ENCODE measurements at places on chromosomes 3 and 15.

DNA sequence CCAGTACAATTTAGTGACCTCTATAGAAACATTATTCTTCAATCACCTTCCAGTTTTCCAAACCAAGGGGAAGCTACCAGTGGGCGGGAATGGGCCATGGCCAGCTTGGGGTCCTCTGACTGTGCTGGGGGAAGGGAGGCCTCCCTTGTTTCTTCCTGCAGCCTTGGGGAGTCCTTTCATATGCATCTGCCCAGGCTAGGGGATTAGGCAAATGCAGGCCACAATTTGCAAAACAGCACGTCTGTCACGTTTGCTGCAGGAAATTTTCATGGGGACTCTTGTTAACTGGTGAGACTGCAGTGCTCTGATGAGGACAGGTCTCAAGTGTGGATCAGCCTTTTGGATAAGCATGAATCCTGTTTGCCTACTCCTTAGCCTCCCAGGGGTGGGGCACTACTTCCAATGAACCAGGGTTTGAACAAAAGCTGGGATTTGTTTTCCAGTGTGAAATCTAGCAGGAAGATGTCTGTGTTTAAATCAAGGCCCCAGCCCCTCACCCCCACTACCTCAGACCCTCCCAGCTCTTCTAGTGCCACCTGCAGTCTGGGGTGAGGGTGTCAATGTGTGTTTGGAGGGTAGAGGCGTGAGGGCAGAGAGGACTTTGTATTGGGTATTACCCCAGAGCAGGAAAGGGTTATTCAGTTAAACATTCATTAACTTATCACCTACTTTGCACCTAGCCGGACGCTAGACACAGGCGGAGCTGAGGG is 219.9 kb downstream of the OPA1 start:
- no peak for DNase-seq

GRCh38 chr3:123054931-123055330 is 11.9 kb upstream of the PDIA5 start:
- DNase-seq = no peak

DNA sequence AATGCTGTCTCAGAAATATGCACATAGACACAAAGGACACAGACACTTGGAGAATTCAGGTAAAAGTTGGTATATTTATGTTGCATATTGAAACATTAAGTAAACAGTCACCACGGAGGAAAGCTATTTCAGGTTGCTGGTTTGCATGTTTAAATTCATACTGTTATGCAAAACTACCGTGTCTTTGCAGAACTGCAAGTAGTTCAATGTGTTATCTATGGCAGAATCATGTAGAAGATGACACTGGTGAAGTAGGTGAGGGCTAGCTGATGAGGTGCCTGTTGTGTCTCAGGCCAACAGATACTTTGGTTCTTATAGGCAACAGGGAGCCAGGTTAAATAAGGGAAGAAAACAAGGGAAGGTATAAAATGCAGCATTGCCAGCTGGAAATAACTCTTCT is 511.3 kb downstream of the DIPK2A start:
- DNase-seq = no peak

GRCh38 chr3:5227812-5228211 is 40.3 kb downstream of the EDEM1 start:
- no peak for DNase-seq

DNA sequence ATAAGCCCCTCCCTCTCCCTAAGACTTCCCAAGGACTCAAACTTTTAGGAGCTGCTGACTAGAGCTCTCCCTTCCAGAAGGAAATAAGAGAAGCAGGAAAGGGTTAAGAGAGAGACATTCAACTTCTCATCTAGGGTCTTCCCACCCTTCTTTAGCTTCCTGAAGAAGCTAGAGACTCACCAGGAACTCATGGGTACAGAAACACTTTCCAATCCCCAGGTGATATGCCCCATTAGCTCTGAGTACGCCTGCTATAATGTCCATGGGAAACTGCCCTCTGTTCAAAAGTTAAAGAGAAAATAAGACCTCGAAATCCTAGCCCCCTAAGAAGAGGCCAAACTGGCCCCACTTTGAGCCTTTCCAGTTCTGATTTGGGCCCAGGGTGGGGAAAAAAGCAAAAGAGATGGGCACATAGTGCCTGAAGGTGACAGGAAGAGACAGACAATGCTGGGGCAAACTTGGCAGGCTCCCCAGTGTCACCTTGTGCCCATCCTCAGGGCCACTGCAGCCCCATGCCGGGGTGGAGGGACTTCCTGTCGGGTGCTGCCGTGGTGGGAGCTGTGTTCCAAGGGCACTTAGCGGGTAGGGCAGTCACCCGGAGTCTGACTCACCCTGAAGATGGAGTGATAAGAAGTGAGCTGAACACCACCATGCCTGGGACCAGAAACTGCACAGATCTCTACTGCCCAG is 29.5 kb downstream of the CCDC12 start:
- no peak for DNase-seq

DNA sequence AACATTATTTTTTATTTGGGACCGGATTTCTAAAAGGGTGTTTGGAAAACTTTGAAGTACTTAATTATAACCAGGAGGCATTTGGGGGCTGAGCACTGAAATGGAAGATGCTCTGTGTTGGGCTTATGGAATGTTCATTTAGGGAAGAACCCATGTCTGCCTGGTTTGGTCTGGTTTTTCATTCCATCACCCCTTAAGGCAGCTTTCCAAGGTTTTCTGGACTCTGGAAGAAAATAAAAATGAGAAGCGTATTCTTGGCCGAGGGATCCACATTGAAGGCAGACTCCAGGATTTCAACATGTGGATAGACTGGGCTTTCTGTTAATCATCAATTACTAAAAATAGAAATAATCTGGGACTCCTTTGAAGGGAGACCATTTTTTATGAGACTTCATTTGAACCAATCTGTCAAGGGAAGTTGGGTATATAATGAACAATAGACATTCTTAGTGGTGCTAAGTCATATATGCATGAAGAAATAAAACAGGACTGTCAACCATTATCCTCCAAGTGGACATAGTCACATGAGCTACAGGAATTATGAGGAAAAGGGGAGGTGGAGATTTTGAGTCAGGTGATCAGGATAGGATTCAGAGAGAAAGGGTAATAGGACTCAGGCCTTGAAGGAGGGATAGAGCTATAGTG is 270.5 kb upstream of the ADAMTS9 start:
- no peak for DNase-seq

GRCh38 chr3:120077731-120078130 is 16.5 kb downstream of the GSK3B start:
- DNase-seq = no peak

DNA sequence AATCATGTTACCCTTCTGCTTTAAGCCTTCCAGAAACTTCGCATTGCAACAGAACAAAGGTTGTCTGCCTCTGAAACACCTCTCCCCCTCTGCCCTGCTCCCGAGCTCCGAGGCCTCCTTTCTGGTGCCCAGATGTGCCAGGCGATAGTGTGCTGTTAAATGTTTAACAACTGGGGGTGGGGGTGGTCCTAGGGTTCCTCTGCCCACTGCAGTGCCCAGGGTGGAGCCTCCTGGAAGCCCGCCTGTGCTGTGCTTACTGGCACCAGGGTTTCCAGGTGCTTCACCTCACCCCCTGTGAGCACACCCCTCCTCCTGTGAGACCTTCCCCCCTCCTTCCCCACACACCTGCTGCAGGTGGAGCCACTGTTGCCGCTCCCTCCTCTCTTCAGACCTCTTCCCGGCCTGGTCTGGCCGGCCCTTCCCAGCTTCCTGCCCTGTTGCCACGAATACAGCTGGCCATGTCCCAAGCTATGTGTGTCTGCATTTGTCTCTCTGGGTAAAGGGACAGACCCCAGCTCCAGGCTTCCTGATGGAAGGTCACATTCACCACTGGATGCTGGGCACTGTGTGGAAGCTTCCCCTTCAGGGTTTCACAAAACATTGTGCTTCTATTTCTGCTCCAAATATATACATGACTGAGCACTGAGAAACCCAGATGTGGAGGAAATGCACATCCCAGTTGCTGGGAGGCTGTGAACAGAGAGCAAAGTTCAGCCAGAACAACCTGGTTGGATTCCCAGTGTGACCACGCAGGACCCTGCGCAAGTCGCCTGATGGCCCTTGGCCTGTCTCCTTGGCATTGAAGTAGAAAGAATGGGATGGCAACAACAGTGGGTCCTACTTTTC is 37.2 kb downstream of the MGLL start:
- no peak for DNase-seq

DNA sequence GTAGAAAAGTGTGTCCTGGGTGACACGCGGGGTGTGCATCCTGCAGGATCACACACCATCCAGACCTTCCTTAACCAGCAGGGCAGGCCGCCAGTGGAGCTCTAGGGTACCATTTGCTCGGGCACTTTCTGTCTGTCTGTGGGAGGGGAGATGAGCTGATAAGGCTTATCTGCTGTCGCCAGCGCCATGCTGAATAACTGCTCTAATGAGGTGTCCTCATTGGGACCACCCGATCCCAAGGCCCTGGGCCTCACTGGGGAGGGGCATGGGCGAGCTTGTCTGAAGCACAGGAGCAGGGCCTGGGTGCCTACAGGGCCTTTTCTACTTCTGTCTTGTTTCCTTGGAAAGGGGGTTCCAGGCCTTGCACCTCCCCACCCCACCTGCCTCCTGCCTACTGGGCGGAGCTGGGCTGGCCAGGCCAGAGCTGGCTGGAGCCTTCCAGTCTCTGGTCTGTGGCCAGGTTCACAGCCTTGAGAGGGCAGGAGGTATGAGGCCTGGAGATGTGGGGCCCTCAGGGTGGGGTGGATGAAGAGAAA is 2.5 kb upstream of the GATA2 start:
- DNase-seq = no peak

GRCh38 chr3:118782755-118783202 is 251.9 kb downstream of the IGSF11 start:
- DNase-seq = no peak

GRCh38 chr3:170741756-170742529 is 128.1 kb downstream of the RPL22L1 start:
- DNase-seq = no peak

GRCh38 chr15:63052077-63052841 is 9.7 kb downstream of the TPM1 start:
- no peak for DNase-seq

DNA sequence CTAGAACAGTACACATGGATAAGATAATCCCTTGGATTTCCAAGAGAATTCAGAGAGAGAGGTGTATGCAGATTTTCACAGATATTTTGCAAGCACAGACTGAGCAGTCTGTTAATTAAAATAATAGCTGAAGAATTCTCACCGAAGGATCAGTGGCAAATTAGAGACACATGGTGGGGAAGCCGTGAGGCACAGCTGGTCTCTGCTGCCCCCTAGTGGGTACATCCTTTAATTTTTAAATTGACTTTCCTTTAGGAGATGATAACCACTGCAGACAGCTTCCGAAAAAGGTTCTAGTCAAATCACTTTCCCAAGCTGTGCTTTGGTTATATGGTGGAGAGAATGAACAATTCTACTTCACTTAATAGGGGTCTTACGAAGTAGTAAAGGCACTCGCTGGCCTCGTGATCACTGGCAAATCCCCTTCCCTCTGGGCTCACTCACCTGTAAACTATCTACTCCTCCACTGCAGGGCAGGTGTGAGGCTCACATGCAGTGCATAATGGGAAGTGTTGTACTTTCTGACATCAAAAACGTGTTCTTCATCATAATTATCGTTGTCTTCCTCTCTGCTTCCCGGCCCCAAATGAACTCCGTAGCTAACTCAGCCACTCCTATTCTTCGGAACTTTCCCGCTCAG is 19.5 kb downstream of the MESD start:
- DNase-seq = no peak

DNA sequence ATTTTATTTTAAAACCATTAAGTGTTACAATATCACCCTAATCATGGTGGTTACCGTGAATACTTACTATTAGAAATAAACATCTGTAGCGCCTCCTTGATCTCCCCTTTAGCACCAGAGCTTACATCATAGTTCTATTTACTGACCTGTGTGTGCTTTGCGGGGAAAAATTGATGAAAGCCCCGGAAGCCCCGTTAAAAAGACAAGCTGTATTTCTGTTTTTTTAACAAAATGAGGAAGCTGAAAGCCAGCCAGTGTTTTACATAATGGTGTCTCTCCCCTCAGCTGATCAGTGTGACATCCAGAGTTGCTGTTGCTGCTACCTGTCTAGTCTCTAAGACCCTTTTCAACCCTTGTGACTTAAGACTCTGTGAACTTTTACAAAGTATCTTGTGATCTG is 100.8 kb downstream of the OPA1 start:
- no peak for DNase-seq

- DNase-seq = no peak
Measured at GRCh38 chr3:26634601-26635000, 12.0 kb downstream of the LRRC3B start.

GRCh38 chr15:83248151-83249029 is 36.1 kb downstream of the BNC1 start:
- DNase-seq = no peak

DNA sequence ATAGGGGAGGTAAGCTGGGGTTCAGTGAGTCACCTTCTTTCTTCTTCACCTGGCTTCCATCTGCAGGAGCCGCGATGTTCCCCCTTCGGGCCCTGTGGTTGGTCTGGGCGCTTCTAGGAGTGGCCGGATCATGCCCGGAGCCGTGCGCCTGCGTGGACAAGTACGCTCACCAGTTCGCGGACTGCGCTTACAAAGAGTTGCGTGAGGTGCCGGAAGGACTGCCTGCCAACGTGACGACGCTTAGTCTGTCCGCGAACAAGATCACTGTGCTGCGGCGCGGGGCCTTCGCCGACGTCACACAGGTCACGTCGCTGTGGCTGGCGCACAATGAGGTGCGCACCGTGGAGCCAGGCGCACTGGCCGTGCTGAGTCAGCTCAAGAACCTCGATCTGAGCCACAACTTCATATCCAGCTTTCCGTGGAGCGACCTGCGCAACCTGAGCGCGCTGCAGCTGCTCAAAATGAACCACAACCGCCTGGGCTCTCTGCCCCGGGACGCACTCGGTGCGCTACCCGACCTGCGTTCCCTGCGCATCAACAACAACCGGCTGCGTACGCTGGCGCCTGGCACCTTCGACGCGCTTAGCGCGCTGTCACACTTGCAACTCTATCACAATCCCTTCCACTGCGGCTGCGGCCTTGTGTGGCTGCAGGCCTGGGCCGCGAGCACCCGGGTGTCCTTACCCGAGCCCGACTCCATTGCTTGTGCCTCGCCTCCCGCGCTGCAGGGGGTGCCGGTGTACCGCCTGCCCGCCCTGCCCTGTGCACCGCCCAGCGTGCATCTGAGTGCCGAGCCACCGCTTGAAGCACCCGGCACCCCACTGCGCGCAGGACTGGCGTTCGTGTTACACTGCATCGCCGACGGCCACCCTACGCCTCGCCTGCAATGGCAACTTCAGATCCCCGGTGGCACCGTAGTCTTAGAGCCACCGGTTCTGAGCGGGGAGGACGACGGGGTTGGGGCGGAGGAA is 2.6 kb downstream of the ISLR2 start:
- no peak for DNase-seq

- DNase-seq = no peak
Measured at GRCh38 chr3:38636464-38636863, 13.0 kb downstream of the SCN5A start.

- DNase-seq = no peak
Measured at GRCh38 chr3:13068269-13069010, 4.8 kb downstream of the IQSEC1 start.

DNA sequence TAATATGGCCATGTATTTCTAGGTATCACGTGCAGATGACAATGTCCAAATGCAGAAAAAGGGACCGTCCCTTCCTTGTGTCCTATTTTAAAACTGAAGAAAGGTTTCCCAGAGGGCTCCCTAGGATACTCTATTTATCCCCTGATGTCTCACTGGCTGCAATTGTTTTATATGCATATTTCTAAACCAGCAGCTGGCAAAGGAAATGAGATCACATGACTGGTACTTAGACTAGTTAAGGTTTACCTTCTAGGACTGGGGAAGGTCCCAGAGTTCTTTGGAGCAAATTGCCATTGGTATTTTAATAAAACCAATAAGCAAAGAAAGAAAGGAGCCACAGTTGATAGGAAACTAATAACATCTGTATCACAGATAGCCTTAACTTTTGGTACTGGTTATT is 29.5 kb downstream of the GTF2E1 start:
- no peak for DNase-seq
